ENCODE measurements at places on chromosomes 12 and 14.

DNA sequence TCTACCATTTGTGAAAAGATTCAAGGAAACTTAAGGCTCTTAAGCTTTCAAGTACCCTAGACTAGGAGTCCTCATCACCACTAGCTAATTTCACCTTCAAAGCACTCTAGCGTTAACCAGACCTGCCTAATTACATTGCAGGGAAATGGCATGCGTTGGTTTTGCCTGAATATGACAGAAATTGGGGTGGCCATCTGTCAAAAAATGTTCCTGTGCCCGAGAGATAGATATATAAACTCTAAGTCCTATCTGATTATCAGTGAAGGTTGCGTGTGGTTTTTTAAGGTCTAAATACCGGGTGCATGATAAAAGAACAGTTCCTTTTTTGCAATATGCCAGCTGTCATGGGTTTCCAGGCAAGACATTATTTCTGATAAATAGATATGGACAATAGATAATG is 48.3 kb downstream of the SPRING1 start:
- peak overlapping the region; percentile 48 for H3K4me3 ChIP-seq
- no peaks in the 10 kb centered on the region for H3K36me3 ChIP-seq
- no peaks in the 10 kb centered on the region for H3K27me3 ChIP-seq
- peak; percentile 94 for DNase-seq

- H3K4me3 ChIP-seq, result no peak overlapping the region
- H3K4me1 ChIP-seq, result peaks cover 30% of the 10 kb centered on the region
- H3K27me3 ChIP-seq, result no peaks in the 10 kb centered on the region
These were observed 1.3 kb downstream of the PRPH start for GRCh38 chr12:49296034-49296835.

DNA sequence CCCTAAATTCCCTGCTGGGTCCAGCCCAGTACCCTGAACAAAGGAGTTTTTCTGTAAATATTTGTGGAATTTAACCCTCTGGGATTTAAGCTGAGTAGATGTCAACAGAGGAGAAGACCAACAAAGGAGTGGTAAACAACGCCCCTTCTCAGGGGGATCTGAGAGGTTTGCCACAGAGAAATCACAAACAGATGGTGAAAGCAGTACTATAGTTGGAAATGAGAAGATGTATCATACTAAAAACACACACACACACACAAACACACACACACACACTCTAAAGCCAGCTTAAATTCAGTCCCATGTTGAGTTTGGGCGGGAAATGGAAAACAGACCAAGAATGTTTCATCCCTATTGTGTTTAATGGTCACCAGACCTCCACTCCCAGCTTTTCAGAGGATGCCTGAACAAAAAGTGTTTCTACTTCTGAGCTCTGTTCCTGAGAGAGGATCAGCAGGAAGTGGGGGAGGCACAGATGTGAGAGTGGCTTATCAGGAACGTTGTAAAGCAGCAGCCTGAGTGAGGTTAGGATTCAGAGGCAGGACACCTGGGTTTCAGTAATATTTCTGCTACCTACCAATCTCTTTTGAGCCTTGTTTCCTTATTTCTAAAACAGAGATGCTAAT is 3.2 kb downstream of the BIN2 start:
- DNase-seq, result peak; percentile 76
- peaks cover 72% of the 10 kb centered on the region for H3K4me1 ChIP-seq
- H3K36me3 ChIP-seq, result peaks cover 2% of the 10 kb centered on the region
- peak overlapping the region; percentile 48 for H3K4me3 ChIP-seq

GRCh38 chr12:77625441-77625840 is 205.3 kb upstream of the NAV3 start:
- no peaks in the 10 kb centered on the region for H3K36me3 ChIP-seq
- no peak overlapping the region for H3K4me3 ChIP-seq
- H3K27me3 ChIP-seq, result no peaks in the 10 kb centered on the region
- H3K27ac ChIP-seq, result no peak overlapping the region
- no peak for DNase-seq

DNA sequence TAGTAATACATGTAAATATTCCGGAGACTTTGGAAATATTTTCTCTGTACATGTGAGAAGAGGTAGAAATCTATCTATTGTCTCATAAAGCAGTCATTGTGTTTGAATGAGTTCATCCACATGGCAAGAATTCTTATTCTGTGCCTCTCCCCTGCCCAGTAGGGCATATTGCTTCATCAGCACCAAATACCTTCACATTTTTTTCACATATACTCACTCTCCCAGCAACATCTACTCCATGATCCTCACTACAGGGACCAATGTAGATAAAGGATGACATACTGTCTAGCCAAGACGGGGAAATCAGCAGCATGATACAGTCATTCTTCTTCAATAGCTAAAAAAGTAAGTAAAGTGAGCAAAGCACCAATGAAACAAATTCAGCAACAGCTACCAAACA is 1.3 kb upstream of the TAS2R14 start:
- H3K27me3 ChIP-seq, result no peaks in the 10 kb centered on the region
- H3K27ac ChIP-seq, result no peak overlapping the region
- H3K36me3 ChIP-seq, result no peaks in the 10 kb centered on the region
- H3K4me3 ChIP-seq, result no peak overlapping the region
- H3K4me1 ChIP-seq, result no peaks in the 10 kb centered on the region

DNA sequence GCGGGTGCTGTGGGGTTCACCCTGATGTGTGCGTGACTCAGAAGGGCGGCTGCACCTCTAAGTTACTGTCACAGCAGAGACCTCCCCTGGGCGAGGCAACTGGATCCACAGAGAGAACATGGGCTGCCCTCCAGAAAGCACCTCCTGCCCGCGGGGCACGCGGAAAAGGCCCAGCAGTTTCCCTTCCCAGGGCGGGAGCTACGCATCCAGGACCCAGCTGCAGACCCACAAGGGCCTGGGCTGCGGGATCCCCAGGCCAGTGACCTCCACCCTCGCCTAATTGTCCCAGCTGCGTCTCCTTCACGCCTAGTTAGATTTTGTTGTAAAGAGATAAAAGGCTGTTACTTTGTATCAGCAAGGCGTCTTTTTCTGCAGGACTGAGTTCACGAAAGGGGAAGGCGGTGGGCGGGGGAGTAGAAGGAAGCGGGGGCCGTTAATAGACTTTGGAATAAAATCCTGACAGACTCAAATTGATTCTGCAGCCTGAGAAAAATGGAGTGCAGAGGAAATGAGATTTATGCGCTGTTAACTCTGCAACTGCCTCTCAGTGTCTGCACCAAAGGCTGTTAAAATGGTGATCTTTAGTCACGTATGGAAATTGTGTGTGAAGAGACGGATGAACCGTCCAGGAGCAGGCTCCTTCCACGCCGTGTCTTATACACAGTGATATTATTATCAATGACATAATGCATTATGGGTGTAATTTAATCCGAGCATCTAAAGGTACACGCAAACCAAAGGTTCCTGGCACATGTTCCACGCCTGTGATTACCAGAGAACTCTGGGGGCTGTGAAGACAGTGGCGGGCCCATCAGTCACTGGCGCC is 65.9 kb upstream of the FBRSL1 start:
- H3K4me3 ChIP-seq, result no peak overlapping the region
- H3K36me3 ChIP-seq, result no peaks in the 10 kb centered on the region

DNA sequence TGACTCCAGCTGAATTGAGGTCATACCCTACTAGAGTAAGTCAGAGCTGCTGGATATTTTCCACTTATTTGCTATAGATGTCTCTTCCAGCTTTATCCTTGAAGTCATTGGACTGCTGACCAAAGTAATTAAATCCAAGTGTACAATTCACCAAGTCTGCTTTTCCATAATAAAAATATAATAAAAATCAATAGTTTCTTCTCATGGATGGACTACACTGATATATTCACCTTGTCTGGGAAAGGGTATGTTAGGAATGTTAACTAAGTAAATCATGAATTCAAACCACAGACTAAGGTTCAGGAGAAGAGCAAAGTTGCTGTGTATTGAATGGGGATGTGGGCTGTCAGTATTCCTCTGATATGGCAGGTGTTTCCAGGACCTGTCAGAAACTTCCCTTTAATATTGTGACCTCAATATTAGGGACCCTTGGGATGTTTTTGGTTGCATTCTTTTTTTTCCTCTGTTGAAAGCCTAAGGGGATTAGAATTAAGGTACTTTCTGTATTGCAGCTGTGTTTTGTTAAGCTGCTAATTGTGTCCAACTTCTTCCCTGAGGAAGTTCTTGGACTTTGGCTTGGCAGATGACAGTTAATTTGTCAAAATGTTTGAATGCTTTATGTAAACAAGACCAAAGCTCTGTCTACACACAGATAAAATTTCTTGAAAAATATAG is 284.0 kb downstream of the ATP23 start:
- no peaks in the 10 kb centered on the region for H3K36me3 ChIP-seq
- H3K4me3 ChIP-seq, result no peak overlapping the region
- no peak for DNase-seq

GRCh38 chr12:106814714-106815113 is 40.2 kb downstream of the RIC8B start:
- no peak overlapping the region for H3K27ac ChIP-seq
- no peaks in the 10 kb centered on the region for H3K4me1 ChIP-seq
- DNase-seq, result no peak
- no peak overlapping the region for H3K4me3 ChIP-seq
- peaks cover 4% of the 10 kb centered on the region for H3K36me3 ChIP-seq
- no peaks in the 10 kb centered on the region for H3K27me3 ChIP-seq
